ENCODE measurements at places on chromosomes 5 and 9.

DNA sequence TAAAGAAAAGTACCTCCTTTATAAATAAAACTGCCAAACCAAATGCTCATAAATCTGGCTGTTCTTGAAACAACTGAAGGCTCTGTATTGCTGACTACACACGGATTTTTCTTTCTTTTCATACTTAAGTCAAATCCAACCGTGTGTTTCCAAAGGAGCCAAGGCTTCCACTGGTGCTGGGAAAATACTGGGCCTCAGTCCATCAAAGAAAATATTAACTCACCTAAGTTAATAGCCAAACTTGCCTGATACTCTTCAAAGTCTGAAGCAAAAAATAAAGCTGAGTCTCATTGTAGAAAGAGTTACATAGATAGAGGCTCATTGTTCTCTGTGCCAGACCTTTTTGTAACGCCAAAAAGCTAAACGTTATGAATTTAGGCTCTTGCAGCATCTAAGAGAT, 350.4 kb upstream of the CDH9 start:
- DNase-seq: no peak

- DNase-seq: no peak
Measured at GRCh38 chr9:132983491-132984201, 5.2 kb downstream of the GFI1B start.

DNA sequence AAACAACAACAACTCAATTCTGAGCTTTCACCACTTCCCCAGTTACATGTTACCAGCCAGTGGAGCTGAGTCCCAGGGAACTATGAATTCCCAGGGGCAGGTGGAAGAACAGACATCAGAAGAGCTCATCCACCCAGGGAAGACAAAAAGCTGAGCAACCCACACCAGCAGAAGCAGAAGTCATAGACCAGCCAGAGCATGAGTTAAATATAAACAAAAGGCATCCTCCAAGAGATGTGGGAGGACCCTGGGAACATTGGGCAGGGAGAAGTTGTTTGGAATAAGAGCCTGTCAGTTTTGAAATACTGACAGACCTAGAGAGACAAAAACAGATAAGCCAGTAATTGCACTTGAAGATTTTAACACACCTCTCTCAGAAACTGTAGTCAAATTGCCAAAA, 102.3 kb upstream of the LMX1B start:
- DNase-seq: no peak

DNA sequence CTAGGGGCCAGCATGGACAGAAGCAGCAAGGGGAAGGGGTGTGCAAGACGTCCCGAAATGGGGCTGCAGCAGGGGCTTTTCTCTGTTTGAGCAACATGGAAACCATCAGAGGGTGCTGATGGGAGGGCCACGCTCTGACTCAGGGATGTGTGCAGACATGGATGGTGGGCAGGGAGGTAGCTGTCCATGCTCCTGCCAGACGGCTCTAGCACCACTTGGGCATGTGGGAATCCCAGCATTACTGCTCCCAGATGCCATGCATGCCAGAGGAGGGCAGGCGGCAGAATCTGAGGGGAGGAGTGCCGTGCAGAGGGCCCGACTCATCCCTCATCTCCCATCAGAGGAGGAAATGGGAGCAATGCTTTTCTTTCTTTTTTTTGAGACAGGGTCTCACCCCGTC, 45.6 kb upstream of the SLC25A51 start:
- no peak for DNase-seq

DNA sequence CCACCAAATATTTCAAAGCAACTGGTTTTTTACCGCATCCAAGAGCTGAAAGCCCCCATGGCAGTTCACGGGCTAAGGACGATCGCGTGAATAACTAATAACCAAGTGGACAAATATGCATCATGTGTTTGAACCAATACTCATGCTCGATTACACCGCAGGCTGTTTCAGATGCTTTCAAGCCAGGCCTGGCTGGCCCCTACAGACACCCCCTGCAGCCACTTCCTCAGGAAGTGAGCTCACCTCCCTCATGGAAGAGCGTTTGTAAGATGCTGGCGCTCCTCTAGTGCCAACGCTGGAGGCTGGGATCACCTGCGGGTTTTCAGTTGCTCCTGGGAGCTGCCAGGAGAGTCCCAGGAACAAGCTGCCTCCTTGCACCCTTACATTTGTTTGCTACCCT, 53.9 kb upstream of the PTCH1 start:
- DNase-seq: no peak

- DNase-seq: no peak
Measured at GRCh38 chr5:116571568-116572349, 2.9 kb downstream of the SEMA6A start.

DNA sequence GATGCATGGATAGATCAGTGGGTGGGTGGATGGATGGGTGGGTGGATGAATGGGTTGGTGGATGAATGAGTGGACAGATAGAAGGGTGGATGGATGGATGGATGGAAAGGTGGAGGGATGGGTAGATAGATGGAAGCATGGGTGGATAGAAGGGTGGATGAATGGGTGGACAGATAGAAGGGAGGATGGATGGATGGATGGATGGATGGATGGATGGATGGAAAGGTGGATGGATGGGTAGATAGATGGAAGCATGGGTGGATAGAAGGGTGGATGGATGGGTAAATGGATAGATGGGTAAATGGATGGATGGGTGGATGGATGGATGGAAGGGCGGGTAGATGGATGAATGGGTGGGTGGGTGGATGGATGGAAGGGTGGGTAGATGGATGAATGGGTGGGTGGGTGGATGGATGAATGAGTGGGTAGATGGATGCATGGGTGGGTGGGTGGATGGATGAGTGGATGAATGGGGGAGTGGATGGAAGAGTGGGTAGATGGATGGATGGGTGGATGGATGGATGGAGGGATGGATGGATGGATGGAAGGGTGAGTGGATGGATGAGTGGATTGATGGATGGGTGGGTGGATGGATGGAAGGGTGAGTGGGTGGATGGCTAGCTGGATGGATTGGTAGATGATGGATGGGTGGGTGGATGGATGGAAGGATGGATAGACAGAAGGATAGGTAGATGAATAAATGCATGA, 87.7 kb upstream of the ASS1 start:
- DNase-seq: no peak

GRCh38 chr9:130128733-130129431, 43.3 kb upstream of the NCS1 start:
- peak; percentile 48 for DNase-seq

GRCh38 chr9:11992866-11993265, 700.3 kb upstream of the TYRP1 start:
- DNase-seq: no peak

DNA sequence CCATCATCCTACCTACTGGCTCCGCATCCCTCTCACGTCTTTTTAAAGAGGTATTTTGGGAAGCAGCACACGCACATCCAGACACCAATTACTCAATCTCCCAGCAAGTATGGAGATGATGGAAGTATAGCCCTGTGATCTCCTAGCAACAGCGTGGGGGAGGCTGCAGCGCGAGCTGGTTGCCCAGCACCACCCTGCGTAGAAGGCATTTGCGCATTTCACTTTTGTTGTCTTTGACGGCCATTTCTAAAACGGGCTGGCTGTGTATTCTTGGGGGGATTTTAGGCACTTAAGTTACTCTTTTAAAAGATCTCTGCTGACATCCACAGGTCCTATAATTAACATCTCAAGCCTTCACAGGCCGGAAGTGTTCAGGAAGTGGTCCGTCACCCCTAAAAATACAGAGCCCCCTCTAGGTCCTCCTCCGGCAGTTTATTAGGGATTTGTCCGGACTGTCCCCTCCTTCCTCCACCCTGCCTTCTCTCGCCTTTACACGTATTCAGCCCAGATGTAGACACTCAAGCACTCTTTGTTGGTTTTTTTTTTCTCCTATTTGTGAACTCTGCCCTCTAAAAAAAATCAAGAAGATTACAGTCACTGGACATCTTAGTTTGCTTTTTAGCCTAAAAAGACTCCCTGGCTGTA, 371.4 kb downstream of the NTRK2 start:
- DNase-seq: no peak

DNA sequence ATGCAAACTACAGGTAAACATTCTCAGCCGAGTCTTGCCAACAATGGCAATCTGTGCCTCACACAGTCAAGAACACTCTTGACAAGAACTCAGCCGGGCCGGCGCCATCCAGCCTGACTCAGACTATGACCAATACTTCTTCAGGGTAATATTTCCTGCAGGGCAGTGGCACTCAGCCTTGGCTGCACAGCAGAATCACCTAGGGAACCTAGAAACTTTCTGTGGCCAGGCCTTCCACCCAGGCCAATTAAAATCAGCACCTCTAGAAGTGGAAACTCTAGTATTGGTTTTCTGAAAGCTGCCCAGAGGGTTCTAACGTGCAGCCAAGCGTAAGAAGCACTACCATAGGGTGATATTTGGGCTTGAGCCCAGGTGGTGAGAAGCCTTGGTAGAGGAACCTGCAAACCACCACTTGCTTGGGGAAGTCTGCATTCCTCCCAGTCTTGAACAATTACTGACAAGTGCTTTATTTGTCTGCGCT, 120.6 kb downstream of the TTLL11 start:
- DNase-seq: no peak

- no peak for DNase-seq
Measured at GRCh38 chr5:172727551-172727950, 43.4 kb downstream of the DUSP1 start.

- DNase-seq: no peak
Measured at GRCh38 chr9:36623280-36623679, 50.6 kb downstream of the MELK start.

GRCh38 chr5:100690036-100690560, 154.9 kb downstream of the FAM174A start:
- DNase-seq: no peak

- DNase-seq: no peak
Measured at GRCh38 chr9:35729101-35729500, 2.9 kb downstream of the TLN1 start.

DNA sequence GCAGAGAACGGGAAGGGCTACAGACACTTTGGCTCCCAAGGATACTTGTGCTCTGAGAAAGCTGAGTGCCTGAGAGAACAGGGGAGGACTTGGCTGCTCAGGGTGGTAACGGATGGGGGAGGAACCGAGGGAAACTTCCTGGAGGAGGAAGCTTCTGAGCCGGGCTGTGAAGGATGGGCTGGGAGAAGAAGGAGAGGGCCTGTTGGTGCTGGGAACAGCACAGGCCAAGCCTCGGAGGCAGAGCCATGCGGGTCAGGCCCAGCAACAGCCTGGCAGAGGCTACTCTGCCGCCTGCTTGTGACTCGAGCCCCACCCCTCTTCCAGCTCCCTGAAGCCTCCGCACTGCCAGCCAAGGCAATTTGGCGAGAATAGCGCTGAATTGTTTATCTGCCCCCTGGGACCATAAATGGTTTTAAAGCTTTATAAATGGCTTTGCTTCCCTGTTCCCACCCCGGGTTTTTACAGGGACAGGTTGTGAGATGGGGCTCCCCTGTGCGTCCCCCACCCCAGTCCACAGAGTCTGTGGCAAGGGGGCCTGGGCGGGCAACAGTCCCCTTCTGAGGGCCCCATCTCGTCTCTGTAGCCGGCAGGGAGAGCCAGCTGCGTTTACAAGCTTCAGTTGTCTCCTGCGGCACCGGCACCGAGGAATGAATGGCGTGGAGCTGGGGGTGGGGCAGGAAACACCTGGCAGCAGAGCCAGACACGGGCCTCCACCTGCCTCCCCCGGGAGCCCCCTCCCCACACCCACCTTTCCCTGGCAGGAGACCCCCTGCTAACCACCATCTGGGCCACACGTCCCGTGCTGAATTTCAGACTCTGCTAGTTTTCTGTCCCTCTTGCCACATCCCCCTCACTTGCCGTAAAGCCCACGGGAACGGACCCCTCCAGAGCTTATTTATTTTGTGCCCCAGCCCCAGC, 24.4 kb downstream of the FAM163B start:
- no peak for DNase-seq

DNA sequence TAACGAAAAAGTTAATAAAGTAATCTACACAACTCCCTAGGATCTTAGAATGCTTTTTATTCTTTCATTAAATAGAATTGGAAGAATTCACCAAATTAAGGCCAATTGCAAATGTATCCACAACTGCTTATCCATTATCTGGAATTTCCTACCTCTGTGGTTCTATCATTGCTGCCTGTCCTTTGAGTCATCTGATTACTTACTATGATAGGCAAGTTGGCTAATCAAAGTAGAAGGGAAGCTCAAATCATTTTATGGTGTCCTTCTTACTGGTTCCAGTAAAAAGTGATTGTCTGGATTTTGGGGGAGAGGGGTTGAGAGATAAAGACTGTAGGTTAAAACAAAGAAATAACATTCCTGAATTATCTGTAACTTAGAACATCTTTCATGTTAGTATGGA, 161.4 kb upstream of the GNA14 start:
- no peak for DNase-seq

GRCh38 chr5:14809369-14810155, 62.0 kb downstream of the ANKH start:
- peak; percentile 74 for DNase-seq

DNA sequence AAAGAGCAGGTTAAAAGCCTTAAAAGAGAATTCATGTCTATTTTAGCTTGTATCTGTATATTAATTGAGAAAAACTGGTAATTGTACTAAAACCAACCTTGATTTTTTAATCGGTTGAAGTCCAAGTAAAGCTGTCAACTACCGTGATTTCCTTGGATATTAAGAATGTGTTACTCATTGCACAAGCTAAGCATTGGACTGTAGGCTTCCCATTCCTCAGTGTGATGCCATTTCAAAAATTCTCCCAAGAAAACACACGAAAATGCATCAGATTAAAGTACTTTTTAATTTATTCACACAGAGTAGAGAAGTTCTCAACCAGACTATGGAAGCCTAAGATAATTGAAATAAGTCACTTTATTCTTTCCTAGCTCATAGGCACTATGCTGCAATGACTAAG, 761.4 kb upstream of the TYRP1 start:
- DNase-seq: no peak

GRCh38 chr5:58455480-58455879, 4.4 kb downstream of the PLK2 start:
- no peak for DNase-seq

- no peak for DNase-seq
Measured at GRCh38 chr5:174317256-174317894, 271.9 kb downstream of the NSG2 start.

DNA sequence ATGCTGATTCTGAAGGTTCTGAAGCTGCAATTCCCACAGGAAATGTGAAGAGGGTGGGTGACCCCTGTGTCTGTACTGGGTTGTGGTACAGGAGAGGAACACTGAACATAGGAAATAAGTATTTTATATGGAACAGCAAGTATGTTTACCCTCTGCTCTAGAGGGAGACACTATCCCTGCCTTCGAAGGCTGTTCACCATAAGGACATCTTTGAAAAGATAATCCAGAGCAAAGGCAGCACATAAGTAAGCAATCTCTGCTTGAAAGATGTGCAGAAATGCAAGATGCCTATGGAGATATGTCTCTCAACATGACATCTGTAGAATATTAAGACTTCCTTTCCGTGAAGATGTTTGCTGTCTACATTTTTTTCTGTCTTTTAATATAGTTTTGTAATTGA, 184.4 kb upstream of the EFNA5 start:
- no peak for DNase-seq

DNA sequence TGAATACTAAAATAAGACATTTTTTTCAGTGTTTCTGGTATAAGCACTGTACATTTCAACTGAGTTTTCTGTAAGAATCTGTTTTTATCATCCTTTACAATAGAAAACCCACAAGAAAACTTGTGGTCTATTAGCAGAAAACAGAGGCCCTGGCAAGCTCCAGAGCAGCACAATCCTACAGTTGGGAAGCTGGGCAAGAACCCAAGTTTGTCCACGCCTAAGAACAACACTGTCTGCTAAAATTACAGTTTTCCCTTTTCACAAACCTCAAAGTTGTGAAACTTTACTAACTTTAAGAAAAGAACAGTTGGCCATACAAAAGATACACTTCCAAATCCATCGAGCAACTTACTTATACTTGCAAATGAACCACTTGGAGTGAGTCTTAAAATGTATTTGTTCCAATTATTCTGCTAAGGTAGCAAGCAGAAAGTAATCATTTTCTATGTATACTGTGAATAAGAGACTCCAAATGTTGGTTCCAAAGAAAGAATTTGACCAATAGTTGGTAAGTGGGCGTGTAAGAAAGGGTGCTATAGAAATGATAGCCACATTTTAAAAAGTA, 982.0 kb upstream of the ARRDC3 start:
- no peak for DNase-seq
